HEK293T (cell line): ENCODE measurements at places on chromosomes 12 and 14.
A peak's percentile ranks its signal among the peaks of the same experiment; 100 is the strongest.

DNA sequence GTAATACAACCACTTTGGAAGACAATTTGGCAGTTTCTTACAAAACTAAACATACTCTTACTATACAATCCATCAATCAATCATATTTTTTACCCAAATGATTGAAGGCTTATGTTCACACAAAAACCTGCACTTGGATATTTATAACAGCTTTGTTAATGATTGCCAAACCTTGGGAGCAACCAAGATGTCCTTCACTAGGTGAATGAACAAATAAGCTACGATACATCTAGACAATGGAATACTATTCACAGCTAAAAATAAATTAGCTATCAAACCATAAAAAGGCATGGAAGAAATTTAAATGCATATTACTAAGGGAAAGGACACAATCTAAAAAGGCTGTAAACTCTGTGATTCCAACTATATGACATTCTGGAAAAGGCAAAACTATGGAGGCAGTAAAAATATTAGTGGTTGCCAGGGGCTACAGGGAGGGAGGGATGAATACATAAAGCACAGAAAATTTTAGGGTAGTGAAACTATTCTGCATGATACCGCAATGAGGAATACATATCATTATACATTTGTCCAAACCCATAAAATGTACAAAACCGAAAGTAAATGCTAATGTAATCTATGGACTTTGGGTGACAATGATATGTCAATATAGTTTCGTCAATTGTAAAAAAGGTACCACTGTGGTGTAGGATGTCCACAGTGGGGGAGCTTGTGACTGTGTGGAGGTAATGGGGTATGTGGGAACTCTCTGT lies 70.5 kb downstream of the GPR65 start:
- no peak for DNase-seq

GRCh38 chr12:56336361-56337167 lies 2.1 kb upstream of the IL23A start:
- DNase-seq: no peak

DNA sequence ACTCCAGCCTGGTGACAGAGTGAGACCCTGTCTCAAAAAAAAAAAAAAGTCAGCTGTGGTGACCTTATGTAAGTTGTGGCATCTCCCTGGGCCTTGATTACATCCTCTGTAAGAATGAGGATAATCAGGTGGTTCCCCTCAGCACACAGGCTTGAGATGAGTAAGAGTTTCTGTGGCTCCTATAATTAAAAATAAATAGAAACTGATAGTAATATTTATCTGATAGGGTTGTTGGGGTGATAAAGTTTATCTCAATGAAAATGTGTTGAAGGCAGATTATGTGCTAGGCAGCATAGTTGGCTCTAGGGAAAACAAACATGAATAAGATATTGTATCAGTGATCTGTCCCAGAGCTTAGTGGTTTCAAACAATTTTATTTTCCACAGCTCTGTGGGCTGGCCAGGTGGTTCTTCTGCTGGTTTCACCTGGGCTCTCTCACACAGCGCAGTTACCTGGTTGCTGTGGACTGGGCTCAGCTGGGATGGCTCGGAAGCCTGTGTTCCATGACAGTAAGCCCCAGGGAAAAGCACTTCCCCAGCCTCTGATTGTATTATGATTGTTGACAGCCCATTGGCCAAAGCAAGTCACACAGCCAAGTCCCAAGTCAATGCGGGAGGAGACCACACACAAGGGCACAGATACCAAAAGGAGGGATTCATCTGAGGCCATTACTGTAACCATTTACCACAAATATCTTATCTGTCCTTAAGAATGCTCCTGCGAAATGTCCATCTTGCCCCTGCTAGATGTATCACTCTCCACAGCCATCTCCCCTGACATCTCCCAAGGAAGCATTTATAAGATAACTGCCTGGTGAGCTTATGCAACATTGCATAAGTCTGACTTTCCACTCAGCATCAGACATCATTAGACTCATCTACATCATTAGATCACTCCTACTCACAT lies 151.7 kb downstream of the NUAK1 start:
- no peak for DNase-seq

GRCh38 chr12:67649570-67650387 lies 1.2 kb downstream of the DYRK2 start:
- DNase-seq: peak; percentile 31

DNA sequence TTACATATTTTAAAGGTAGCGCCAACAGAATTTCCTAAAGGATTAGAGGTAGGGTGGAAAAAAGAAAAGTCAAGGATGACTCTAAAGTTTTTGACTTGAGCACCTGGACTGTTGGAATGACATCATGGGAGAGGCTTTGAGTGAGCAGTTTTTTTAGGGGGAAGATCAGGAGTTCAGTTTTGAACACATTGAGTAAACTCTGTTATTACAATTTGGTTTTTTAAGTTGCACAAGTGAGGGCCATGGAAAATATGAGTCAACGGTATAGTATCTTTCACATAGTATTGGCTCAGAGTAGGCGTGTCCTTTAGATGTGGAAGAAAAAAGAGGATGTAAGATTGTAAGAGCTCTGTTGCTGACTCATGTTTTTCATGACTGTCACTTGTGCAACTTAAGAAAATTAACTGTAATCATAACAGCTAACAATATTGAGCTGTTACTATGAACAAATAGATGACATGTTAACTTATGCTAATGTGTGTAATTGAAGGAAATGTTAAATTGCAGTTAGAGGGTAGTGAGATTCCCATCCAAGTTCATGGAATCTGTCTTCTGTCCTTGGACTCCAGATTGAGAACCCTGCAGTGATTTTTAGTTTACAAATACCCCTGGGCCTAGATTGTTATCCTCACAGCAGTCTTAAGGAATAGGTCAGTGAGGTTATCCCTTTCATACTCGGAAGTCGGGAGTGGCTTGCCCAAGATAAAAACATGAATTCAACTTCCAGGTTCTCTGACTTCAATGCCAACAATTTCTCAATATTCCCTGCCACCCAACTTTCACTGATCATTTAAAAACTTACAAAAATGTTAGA lies 48.2 kb upstream of the ATP2B1 start:
- DNase-seq: no peak

- peak; percentile 44 for DNase-seq
These were observed 381.5 kb upstream of the STXBP6 start for GRCh38 chr14:25431211-25432076.

DNA sequence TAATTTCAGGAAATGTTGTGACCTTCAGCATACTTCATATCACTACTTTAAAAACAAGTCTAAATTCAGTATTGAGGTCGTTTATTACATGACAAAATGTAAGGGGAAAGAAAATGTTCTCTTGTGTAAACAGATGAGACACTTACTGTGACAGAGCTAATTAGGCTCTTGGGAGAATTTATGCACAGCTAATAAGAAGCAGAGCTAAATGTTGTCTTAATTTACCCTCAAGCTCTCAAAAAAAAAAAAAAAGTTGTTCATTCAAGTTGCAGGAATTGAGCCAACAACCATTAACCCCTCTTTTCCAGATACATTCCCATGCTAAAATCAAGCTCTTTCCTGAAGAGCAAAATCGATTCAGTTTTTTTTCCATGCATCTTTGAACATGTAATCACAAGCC lies 1419.4 kb downstream of the FSCB start:
- no peak for DNase-seq

- DNase-seq: peak; percentile 40
These were observed 98.1 kb downstream of the DDHD1 start for GRCh38 chr14:53055003-53055402.

DNA sequence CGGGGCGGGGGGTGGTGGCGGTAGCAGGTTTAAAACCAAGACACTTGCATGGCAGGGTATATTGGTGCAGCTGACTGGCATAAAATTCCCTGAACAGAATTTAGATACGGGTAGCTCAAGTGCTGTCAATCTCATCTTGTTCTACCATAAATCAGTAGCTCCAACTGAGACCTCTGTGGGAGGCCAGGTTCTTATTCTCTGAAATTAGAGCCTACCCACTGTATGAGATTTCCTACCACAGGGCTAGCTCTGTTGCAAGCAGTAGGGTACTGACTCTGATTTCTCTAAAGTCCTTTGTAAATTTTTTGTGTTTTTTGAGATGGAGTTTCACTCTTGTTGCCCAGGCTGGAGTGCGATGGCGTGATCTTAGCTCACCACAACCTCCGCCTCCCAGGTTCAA lies 3.3 kb upstream of the RPLP0 start:
- DNase-seq: no peak

GRCh38 chr12:46602474-46602873 lies 223.3 kb downstream of the SLC38A4 start:
- DNase-seq: no peak

GRCh38 chr12:99111600-99111999 lies 466.5 kb downstream of the APAF1 start:
- peak; percentile 10 for DNase-seq
